ENCODE measurements at places on chromosomes 7 and 10.
A peak's percentile ranks its signal among the peaks of the same experiment; 100 is the strongest.

- DNase-seq = no peak
These were observed 18.5 kb upstream of the NPFFR1 start for GRCh38 chr10:70302292-70302691.

- DNase-seq = no peak
These were observed 86.6 kb upstream of the UNC5B start for GRCh38 chr10:71125749-71126107.

DNA sequence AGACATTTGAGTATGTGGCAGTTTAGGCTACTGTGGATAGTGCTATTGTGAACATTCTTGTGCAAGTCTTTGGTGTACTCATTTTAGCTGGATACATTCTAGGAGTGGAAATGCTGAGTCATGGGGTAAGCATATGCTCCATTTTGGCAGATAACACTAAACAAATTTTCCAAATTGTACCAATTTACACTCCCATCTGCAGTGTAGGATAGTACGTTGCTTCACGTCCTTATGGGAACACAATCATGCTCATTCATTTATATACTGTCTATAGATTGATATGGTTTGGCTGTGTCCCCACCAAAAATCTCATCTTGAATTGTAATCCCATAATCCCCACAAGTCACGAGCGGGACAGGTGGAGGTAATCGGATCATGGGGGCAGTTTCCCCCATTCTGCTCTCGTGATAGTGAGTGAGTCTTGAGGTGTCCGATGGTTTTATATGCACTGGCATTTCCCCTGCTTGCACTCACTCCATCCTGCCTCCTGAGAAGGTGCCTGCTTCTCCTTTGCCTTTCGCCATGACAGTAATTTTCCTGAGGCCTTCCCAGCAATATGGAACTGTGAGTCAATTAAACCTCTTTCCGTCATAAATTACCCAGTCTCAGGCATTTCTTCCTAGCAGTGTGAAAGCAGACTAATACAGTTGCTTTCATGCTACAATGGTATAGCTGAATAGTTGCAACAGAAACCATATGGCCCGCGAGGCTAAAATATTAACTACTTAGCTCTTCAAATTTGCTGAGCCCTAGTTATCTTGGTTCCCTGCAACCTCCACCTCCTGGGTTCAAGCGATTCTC lies 25.6 kb downstream of the RNF216 start:
- no peak for DNase-seq

DNA sequence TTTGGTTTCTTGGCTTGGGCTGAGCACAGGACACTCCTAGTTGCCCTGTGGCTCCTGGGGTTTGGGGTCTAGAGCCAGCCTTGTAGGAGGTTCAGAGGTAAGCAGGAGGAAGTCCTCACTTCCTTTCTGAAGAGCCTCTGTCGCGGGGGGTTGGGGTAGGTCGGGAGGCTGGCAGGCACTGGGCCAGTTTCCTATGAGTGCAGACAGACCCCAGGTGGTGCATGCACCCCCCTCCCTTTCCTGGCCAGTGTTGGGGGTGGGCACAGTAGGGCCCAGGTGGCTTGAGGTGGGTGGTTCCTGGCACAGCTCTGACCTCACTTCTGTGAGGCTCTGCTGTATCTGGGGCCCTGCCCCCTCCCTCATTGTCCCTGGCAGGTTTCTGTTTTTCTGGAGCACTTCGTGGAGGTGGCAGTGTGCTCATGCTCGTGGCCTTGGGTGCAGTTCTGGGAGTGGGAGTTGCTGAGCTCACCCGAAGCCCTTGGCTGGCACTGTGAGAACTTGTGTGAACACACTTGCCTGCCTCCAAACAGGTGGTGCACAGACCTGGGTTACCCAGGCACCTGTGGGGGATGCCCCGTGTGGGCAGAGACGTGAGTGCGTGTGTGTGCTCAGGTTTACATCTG lies 1.8 kb downstream of the PALD1 start:
- DNase-seq = no peak

GRCh38 chr10:5584895-5585516 lies 60.2 kb downstream of the CALML3 start:
- no peak for DNase-seq

DNA sequence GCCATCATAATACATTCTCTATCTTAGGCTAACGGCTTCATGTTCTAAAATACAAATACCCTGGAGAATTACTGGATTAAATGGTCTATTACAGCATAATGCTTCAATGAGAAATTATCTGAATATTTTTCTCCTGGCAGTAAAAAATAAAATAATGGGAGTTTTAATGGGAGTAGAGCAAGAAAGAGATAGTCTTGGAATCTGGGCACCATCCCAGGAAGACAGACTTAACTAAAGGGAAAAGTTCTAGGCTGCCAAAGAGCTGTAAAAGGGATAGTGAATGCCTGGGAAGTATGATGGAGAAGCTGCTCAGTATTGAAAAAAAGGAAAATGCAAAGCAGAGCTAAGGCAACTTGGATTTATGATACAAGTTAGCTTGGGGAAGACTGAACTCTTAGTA lies 12.1 kb upstream of the SYPL1 start:
- no peak for DNase-seq

DNA sequence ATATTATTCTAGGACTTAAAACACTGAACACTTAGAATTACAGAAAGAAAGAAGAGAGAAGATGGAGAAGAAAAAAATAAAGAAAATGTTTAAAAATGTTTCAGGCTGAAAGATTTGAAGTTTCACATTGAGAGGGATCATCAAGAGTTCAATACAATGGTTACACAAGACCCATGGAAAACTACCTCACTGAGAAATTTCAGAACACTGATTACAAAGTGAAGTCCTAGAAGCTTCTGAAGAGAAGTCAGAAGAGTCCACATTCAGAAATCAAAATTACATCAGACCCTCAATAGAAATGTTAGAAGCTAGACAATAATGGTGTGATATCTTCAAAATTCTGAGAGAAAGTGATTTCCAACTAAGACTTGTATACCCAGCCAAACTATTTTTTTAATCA lies 196.1 kb downstream of the MACC1 start:
- DNase-seq = no peak

DNA sequence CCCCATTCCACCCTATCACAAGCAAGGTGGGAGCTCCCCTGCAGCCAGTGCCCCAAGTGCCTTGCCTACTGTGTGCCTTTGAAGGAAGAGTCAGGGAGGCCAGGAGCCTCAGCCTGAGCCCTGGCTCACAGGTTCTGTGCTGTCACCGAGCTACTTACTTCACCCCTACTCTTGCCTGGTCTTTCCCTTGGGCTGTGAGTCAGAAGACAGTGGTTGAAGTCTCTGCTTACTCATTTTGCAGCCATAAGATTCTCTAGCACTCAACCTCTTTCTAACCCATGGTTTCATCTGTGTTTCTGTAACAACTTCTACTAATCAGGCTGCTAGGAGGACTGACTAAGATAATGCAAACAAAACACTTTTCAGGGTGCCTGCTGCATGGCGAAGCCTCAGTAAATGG lies 114.5 kb downstream of the PLCE1 start:
- DNase-seq = no peak

DNA sequence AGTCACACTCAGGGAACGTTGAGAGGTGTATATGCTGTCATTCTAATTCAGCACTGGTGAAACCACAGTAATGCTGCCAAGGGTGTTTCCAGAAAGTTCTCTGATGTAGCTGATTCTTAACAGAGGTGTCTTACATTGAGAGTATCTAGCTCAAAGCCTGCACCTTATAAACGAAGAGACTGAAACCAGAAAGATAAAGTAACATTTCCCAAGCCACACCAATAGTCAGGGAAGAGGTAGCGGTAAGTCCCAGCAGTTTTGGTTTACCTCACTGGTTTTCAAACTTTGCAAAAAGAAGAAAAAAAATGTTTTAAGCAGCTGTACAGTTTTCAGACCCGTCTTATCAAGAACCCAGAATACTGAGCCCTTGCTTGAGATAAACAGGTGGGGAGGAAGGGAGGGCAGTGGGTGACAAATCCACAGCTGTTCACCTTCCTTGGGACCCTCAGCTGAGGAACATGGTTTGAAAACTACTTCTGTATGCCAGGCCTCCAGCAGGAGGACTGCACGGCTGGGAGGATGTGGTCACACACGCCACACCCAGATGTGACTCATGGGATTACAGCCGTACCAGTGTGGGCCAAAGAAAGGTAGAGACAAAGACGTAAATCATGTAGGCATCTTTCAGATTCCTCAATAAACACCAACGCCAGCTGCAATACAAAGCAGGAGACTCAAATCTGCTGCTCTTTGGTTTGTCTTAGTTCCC lies 63.9 kb upstream of the GSDME start:
- peak; percentile 33 for DNase-seq

GRCh38 chr10:84076047-84076388 lies 63.3 kb upstream of the GHITM start:
- no peak for DNase-seq

GRCh38 chr7:46811529-46811928 lies 770.4 kb downstream of the TNS3 start:
- DNase-seq = no peak

- no peak for DNase-seq
These were observed 322.2 kb downstream of the TNS3 start for GRCh38 chr7:47259682-47260081.

GRCh38 chr10:4885162-4885561 lies 59.2 kb downstream of the AKR1E2 start:
- DNase-seq = no peak

DNA sequence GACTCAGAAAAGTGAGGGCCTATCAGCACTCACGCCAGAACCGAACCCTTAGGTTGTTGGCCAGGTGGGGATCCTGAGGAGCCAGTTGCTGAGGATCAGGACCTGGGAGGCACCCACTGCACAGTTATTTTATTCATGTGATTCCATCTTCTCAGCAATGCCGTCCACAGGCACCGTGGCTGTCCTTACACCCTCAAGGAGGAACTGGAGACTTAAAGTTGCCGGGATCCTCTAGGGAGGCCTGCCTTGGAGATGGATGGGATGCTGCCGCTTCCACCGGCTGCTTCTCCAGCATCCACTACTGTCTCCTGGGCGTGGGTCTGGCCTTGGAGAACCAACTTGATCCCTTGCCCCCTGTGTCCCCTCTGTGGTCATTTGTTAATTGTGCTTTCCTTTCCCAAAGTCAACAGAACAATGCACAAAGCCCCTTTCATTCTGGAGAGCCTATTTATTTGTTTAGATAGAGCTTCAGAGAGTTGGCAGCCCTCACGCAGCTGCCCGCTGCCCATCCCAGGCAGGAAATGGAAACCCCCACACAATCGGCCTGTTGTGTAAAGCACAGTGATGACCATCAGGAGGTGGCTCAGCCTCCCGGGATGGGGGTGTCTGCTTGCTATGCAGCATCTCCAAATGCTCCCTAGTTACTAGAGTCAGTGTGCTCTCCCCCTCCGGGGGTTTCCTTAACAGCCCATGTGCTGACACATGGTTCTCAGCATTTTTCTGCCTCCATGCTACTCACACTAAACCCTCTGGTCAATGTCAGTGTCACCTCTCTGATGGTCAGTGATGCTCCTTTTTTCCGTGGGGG lies 52.9 kb upstream of the IGFBP3 start:
- DNase-seq = no peak

- no peak for DNase-seq
These were observed 26.5 kb downstream of the KNDC1 start for GRCh38 chr10:133186416-133187090.

DNA sequence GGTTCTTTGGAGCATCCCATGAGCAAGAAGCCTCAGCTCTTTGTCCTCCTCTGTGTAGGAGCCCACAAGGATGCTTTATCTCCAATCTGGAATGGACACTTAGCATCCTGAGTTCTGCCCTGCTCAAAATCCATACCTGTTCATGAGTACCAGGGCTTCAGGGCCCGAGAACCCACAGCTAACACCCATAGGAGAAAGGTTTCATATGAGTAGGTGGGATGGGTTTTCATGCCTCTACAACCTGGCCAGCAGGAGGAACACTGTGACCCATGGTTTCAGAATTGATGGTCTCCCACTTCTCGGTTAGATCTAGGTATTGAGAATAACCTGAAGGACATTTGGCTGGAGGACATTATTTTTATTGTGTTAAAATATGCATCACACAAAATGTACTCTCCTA lies 57.8 kb downstream of the TBXAS1 start:
- DNase-seq = no peak

GRCh38 chr10:71213127-71213621 lies 804 bp downstream of the UNC5B start:
- no peak for DNase-seq

DNA sequence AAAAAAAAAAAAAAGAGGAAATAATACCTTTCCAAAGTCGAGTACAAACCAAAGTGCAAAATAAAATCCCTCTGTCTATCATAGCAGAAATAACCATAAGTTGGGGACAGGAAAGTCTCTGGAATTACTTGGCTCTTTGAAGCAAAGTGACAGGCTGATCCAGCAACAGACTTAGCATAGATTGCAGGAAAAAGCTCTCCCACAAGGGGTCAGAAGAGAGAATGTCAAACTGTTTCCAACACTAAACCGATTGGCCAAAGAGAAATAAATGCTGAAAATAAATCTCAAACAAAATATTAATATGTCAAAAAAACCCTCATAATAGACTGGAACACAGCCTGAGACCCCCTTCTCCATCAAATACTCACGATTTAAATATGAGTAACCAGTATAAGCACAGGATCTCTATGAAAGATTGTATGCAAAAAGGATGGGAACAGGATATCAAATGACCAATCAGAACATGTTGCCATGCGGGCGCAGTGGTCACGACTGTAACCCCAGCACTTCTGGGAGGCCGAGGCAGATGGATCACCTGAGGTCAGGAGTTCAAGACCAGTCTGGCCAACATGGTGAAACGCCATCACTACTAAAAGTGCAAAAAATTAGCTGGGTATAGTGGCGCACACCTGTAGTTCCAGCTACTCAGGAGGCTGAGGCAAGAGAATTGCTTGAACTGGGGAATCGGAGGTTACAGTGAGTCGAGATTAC lies 1000.7 kb upstream of the LRRN3 start:
- no peak for DNase-seq

DNA sequence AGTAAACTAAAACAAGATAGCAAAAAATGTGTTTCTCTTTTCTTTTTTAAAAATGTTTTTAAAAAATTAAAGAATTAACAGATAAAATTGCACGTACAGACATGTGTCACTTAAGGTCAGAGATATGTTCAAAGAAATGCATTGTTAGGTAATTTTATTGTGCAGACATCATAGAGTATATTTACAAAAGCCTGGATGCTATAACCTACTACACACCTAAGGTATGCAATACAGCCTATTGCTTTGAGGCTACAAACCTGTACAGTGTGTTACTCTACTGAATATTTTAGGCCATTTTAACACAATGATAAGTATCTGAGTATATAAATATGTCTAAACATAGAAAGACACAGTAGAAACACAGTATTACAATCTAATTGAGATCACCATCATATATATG lies 253.1 kb downstream of the PRKG1 start:
- no peak for DNase-seq

GRCh38 chr7:137835486-137836112 lies 11.2 kb downstream of the DGKI start:
- no peak for DNase-seq

DNA sequence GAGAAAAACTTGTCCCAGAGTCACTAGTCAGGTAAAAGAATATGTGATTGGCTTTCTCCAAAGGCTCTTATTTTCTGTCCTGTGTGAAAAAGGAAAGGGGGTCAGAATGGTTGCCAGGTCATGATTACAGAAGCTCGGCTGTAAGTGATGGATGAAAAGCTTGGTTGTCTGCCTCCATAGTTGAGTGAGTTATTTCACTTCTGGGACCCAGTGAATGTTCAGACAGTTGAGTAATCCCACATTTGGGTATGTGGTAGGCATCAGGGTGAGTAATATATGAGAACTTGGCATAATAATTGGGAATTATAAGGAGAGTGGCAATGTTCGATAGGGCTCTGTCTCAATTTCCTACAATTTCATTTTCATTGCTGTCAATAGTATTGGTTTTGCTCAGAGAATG lies 72.5 kb downstream of the BBS9 start:
- no peak for DNase-seq

GRCh38 chr7:16062269-16062668 lies 359.1 kb downstream of the CRPPA start:
- DNase-seq = no peak

GRCh38 chr7:40583667-40584444 lies 449.1 kb downstream of the SUGCT start:
- no peak for DNase-seq

Measured in CMK (cell line).